ENCODE measurements at places on chromosomes 13 and 19.

GRCh38 chr19:848386-848921 lies 3.6 kb upstream of the ELANE start:
- DNase-seq, result no peak

DNA sequence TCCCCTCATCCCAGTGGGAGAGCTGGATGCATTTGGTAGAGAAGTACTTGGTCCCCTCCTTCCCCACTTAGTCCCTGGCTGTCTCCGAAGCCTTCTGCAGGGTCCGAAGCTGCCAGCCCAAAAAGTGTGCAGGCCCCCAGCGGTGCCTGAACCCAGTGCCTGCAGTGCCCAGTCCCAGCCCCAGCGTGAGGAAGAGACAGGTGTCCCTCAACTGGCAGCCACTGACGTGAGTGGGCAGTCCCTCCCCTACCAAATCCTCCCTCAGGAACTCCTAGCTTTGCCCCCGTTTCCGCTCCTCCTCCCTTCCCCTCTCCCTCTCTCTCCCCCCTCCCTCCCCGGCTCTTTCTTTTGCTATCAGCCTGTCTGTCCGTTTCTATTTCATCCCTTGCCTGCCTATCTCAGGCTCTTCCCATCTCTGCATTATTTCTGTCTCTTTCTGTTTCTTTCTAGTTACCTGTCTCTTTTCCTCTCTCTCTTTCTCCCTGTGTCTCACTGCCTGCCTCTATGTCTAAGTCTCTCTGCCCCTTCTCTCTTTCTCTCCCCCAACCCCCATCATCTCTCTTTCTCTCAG lies 1.8 kb upstream of the LTBP4 start:
- DNase-seq, result no peak

- DNase-seq, result no peak
Observed at GRCh38 chr13:111922086-111922485, 144.9 kb upstream of the SOX1 start.

DNA sequence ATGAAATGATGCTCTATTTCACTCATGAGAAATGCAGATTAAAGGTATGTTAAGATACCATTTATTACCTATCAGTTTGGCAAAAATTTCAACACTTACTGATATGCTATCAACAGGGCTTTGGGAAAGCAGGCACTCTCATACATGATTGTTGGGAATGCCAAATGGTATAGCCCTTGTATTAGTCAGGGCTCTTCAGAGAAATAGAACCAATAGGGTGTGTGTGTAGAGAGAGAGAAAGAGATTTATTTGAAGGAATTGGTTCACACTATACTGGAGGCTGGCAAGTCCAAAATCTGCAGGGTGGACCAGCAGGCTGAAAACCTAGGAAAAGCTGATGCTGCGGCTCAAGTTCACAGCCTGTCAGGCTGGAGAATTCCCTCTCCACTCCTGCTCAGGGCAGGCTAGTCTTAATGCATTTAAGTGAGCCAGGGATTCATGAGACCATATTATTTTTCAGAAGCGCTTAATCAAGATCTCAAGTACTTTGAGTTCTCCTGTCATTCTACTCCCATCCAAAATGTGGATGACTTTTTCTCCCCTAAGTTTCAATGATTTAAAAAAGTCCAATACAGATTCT lies 72.4 kb downstream of the NHLRC3 start:
- no peak for DNase-seq

GRCh38 chr13:89541091-89542030 lies 1806.1 kb upstream of the MIR17HG start:
- DNase-seq, result no peak

All from NCI-H524 (cell line).